ENCODE measurements at places on chromosomes 12 and 14.

DNA sequence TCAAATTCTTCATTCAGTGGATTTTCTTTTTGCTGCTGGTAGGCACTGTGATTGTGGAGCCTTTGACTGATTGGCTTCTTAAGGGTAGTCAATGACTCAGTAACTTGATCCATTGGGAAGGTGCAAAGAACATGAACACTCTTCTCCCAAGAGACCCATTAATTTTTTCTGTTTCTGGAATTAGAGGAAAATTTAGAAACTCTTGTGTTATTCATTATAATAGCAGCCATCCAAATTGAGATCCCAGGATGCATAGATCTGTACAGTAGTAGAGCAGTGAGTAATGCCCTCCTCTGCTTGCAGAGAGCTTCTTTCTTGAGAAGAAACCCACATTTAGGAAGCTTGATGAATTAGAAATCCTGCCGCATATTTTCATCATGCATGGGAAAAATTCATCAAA lies 63.9 kb downstream of the MYRFL start:
- no peak for DNase-seq

DNA sequence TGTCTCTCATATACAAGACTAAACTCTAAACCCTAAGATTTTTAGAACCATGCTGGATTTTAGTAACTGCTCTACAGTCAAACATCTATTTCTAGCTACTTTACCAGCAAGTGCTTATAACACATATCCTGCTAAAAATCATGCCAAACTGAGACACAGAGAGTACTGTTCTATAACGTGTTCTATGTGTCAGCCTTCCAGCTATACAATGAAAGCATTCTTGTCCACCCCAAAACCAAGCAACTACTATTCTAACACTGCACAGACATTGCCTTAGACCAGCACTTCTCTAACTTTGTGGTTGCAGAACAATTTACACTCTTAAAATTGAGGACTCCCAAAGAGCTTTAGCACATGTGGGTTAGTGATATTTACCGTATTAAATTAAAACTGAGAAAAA lies 85.7 kb downstream of the SPPL3 start:
- no peak for DNase-seq

GRCh38 chr14:29630566-29631160 lies 297.0 kb downstream of the PRKD1 start:
- no peak for DNase-seq

- no peak for DNase-seq
Observed at GRCh38 chr12:49932023-49932422, 18.5 kb upstream of the AQP2 start.

DNA sequence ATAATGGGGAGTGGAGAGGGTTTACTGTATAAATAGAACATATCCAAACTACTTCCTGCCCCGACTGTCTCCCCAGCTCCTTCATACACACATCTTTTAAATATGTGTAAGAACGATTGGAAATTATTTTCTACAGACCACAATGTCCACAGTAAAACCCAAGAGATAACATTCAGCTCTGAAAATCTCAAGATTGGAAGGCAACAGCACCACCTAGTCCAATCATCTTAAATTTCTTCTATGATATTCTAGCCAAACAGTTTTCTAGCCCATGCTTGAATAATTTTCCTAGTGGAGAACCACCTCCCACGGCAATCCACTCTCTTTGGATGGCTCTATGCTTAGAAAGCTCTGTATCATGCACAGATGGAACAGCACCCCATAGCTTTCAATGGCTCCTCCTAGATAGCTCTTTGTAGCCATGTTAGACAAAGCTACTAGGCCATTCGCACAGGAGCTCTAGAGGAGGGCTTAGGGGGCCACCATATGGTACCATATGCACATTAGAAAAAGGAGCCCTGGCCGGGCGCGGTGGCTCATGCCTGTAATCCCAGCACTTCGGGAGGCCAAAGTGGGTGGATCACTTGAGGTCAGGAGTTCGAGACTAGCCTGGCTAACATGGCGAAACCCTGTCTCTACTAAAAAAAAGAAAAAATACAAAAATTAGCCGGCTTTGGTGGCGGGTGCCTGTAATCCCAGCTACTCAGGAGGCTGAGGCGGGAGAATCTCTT lies 18.1 kb downstream of the VDR start:
- DNase-seq: no peak

DNA sequence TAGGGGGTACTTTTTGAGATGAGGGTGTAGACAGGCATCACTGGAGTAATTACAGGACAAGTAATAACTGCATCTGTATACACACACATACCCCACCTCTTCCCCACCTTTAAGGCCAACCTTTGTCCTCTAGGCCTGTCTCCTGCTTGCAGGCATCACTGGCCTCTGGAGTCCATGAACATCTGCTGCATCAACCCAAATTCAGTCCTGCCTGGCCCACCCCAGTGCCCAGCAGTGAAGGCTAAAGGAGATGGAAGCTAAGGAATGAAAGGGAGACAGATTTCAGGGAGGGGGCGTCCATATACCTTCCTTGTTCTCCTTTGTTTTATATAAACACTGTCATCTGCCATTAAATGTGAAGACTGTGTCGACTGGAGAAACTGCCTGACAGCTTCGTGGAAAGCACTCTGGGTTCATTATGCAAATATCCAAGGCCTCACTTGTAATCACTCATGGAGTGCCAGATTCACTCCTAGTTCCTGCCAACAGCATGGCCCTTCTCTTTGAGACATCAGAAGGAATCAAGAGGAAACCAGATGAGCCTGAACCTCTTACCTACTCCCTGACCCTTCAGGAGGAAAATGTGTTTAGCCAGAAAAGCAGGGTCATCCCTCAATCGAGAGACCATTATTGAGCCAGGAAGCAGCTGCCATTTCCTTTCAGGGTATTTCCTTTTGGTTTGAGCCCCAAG lies 64.4 kb downstream of the SERPINA3 start:
- DNase-seq: no peak

DNA sequence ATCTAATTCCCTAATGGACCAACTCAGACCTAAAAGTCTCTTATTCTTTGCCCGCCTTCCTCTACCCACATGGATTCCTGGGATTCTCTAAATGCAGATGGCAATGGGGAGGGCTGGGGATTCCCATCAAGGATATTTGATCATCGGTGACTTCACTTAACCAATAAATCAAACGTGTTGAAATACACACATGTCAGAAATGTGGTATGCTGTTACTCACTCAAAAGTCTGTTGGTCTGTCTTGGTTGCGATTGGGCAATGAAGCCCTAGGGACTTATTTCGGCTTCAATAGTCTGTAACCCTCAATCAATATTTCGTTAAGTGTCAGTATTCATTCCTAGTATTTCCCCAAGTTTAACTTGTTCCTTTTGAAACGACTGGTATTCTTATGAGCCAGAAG lies 117.2 kb upstream of the DIO3 start:
- no peak for DNase-seq

DNA sequence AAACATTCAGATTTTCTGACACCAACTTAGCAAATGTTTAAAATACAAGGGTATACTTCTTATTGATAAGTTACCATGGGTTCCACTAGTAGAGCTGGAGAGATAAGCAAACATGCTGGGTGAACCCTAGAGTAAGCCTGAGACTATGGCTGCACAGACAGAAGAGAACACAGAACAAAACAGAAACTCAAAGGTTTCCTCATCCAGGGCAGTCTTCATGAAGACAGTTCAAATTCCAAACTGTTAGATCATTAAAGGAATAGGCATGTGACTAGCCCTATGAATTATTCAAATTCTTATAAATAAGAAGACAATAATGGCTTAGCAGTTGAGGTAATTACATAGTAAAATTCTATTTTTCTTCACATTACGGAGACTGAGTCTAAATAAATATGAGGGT lies 28.1 kb downstream of the BTBD7 start:
- no peak for DNase-seq

DNA sequence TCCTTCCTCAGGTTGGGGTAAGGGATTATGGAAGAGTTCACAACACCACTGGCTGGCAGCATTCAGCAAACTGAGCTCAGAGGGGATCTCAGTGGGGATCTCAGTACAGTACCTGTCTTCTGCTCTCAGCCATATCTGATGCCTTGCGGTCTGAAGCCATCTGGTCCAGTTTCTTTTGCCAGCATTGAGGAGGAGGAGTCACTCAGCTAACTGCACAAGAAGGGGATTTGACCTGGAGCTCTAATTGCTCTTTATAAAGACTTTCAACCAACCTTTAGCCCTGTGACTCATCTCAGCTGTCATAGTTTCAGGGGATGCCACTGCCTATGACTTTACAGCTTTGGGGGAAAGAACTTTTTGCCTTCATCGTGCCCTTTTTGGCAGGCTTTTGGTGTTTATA lies 44.9 kb downstream of the JKAMP start:
- DNase-seq: no peak

- no peak for DNase-seq
Observed at GRCh38 chr14:102898776-102899515, 23.5 kb upstream of the AMN start.

DNA sequence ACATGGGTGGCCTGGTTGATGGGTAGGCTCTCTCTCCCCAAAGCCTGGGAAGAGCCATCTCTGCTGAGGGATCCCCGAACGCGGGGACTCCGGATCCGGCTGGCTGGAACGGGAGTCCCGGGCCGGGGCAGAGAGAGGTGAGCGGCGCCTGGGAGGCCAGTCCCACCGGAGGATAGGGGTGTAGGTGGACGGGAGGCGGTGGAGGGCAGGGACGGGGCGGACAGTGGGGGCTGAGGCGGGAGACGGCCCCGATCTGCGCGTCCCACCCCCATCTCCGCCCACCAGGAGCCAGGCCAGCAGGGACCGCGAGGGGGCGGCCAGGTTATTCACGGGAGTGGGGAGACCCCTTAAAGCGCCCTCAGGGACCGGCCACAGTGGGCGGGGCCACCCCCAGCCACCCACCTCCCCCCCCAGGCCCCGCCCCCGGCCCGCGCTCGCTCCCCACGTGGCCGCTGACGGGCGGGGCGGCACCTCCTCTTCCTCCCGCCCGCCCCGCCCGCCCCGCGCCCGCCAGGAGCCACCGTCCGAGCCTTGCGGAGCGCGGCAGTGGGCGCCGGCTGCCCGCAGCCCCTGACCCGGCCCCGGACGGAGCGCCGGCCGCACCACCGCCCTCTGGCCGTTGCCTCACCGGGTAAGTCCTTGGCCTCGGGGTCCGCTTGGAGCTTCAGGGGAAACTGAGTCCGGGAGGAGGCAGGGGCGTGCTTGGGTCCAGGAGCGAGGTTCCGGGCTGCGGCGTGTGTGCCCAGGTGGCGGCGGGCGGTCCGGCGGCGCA lies at the start of gene INF2:
TSS of gene INF2 (plus strand) at position 510 of the 772 bp plus-strand sequence. CDS start 11,748 bp downstream, outside the sequence.
- no peak for DNase-seq

Data from activated CD4-positive, alpha-beta T cell treated with anti-CD3 and anti-CD28 coated beads for 1 hour (primary cell).